Stimulated activated CD4-positive, alpha-beta T cell treated with anti-CD3 and anti-CD28 coated beads, Interleukin-4, amount 100 ng/mL, for 1 hour (primary cell): ENCODE measurements at places on chromosomes 1 and 21.

GRCh38 chr21:36966821-36967768, 626 bp upstream of the HLCS start:
- no peak for DNase-seq

DNA sequence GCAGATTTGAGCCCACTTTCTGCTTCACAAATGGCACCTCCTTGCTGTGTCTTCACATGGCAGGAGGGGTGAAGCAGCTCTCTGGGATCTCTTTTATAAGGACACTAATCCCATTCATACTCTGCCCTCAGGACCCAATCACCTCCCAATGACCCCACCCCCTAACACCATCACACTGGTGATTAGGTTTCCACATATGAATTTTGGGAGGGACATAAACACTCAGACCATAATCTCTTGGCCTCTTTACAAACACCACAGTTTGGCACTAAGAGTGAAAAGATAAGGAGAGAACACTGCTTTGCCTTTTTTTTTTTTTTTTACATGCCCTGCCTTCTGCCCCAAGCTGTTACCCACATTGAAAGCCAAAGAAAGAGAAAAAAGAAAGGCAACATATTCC, 166.2 kb upstream of the NFIA start:
- no peak for DNase-seq

GRCh38 chr21:34039678-34040382, 33.5 kb upstream of the MRPS6 start:
- no peak for DNase-seq

- no peak for DNase-seq
These were observed 11.5 kb upstream of the LINGO4 start for GRCh38 chr1:151816548-151817352.

DNA sequence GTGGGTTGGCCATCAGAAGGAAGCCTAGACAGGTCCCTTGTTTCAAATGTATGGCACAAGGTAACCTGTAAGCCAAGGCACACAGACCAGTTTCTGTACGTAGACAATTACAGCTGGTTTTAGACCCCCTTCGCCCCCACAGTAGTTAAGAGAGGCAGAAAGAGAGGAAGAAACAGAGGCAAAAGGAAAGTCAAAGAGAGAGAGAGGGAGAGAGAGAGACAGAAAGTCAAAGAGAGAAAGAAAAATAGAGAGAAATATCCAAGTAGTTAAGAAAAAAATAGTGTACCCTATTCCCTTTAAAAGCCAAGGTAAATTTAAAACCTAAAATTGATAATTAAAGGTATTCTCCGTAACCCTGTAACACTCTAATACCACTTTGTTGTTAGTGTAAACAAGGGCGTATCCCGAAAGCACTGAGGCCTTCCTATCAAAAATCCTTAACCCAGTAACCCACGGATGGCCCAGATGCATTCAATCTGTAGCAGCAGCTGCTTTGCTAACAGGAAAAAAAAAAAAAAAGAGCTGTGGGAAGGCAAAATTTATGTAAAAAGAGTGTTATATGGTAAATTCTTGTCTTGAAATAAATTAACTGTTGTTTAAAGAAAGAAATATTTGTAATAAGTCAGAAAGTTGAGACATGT, 49.4 kb downstream of the ADCY10 start:
- no peak for DNase-seq

GRCh38 chr21:31098576-31099005, 60.3 kb upstream of the KRTAP19-8 start:
- peak; percentile 75 for DNase-seq

- DNase-seq = no peak
These were observed 114.8 kb upstream of the DPYD start for GRCh38 chr1:98035602-98036002.

DNA sequence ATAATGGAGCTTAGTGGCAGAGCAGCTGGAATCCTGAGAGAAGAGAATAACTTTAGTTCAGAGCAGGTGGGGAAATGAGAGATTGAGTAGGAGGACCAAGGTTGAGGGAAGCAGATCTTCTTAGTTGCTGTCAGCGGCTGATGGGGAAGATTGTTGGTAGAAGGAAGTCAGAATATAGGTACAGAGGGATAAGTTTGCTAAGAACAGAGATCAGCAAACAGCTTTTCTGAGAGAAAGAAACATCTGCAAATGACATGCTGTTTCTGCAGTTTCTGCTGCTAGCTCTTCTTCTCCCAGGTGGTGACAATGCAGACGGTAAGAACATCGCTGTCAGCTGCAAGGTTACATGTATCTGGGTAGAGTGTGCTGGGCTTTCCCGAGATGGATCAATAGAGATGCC, at the start of gene CD1C:
TSS of gene CD1C (plus strand) at position 113 of the 400 bp plus-strand sequence. CDS start at position 255, 142 bp downstream.
- DNase-seq = no peak

DNA sequence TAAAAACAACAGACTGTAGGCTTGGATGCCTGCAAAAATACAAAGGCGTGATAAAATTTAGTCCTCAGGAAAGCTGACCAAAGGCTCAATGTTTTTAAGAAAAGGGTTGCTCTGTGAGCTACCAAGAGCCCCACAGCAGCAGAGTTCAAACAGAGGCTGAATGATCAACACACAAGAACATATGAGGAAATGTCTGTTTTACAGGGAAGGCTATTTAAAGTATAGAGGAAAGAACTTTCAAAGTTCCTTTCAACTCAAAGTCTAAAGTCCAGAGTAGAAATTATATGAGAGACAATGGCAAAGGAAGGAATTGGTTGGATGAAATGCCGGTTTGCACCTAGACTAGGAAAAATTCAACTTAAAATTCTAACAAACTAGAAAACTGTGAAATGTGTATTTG, 8.6 kb downstream of the CLSTN1 start:
- DNase-seq = no peak

GRCh38 chr1:100713626-100714025, 5.9 kb upstream of the VCAM1 start:
- DNase-seq = no peak

DNA sequence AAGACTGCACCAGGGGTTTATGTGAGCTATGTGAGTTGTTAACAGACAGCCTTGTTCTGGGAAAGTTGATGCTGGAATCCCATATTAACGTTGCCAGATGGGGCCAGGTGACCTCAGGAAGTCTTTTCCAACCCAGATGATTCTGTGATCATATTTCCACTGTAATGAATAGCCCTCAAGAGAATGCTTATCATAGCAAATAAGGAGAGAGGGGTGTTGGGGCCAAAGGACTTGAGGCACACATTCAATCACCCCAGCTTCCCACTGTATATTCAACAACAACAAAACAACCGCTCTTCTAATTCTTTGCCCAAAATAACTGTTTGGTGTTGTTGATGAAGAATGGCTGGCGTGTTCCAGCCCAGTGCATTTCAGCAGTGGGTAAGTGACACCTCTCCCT, 14.1 kb downstream of the ZNF697 start:
- DNase-seq = no peak
